ENCODE measurements at places on chromosomes 5 and 9. TPM values are rescaled to one million over a fixed set of nuclear protein-coding genes. Genes with fewer than 3 reads are reported as not detected.

CKMT2 gene
- not detected for total RNA-seq

SCGB3A1 gene
- not detected for total RNA-seq

PCDHB16 gene
- total RNA-seq: not detected

PCDHA9 gene
- total RNA-seq: not detected

EIF4E1B gene
- total RNA-seq: not detected

DNA sequence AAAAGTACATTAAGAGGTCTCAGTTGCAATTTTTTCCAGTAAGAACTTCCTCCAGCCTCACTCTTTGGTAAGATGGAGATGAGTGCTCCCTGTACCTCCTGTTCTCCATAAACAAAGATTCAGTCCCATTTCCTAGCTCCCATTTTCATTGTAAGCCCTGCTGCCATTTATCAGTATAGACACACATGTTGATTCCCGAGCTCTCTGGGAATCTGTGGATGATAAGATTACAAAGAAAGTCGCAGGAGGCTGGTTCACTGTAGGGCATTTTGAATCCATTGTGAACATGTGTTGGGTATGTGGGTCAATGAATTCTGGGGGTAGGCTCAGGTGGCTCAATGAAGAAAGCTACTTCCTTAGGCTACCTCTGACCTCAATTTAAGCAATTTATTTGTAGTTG, 36.7 kb downstream of the RGMB start:
- DNase-seq: no peak

- DNase-seq: peak; percentile 1
These were observed 62.9 kb downstream of the DENND1A start for GRCh38 chr9:123867034-123867433.

GRCh38 chr5:21810737-21811316, 1042.3 kb downstream of the CDH12 start:
- no peak for DNase-seq

GRCh38 chr9:93129286-93129685, 4.8 kb downstream of the NINJ1 start:
- DNase-seq: no peak

DNA sequence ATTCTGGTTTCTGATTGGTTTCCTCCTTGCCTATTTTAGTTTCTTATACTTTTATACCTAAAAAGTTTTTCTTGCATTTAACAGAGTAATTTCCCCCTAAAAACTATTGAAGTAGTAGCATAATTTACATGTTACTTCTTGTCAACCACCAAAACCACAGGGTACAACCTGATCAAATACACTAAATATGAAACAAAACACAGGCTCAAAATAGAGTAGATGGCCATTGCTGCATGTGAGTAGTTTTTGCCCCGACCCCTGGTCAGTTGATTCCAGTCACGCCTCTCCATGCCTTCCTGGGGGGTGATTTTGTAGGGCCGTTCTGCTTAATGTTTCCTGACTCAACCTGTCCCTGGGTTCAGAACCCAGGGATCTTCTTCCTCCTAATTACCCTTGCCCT, 101.8 kb downstream of the TLE4 start:
- no peak for DNase-seq

DNA sequence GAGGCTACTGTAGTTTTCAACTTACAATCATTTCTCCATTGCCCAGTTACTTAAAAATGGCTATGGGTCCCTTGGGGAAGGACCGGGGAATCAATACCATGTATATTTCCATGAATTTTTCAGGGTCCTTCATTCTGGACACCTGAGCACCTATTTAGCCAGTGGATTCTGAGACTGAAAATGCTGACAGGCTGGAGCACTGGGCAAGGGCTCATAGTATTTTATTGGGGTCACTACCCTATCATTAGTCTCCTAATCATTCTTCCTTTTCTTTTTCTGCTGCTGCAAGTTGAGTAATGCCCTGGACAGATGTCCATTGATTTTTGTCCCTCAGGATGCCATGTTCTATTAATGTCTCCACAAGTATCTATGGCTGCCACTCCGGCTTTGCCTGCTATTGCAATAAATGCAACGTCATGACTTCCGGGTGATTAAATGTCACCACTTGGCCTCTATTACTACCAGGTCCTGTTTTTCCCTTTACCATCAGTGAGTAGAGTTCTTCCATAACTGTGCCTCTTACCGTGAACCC, 279.3 kb upstream of the FBXL7 start:
- no peak for DNase-seq

DNA sequence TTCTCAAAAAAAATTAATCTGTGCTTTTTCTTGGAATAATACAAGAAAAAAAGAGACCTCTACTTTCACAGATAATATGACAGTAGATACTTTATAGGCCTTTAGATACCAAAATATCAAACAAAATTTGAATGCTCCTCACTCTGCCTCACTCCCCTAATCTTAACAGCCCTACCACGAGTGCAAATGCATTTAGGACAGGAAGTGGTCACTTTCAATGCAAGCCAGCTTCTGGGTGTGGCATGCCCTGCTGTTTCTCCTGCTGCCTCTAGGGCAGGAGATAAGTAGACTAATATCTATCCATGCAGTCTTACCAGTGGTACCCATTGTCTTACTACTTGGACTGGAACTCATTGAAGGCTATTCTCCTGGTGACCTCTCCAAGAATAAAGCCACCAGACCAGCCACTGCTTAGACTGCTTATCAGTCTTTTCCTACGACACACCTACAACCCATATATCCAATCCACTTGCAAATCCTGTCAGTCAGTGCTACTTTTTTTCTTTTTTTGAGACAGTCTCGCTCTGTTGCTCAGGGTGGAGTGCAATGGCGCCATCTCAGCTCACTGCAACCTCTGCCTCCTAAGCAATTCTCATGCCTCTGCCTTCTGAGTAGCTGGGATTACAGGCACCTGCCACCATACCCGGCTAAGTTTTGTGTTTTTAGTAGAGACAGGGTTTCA, 23.0 kb downstream of the FRRS1L start:
- DNase-seq: no peak

DNA sequence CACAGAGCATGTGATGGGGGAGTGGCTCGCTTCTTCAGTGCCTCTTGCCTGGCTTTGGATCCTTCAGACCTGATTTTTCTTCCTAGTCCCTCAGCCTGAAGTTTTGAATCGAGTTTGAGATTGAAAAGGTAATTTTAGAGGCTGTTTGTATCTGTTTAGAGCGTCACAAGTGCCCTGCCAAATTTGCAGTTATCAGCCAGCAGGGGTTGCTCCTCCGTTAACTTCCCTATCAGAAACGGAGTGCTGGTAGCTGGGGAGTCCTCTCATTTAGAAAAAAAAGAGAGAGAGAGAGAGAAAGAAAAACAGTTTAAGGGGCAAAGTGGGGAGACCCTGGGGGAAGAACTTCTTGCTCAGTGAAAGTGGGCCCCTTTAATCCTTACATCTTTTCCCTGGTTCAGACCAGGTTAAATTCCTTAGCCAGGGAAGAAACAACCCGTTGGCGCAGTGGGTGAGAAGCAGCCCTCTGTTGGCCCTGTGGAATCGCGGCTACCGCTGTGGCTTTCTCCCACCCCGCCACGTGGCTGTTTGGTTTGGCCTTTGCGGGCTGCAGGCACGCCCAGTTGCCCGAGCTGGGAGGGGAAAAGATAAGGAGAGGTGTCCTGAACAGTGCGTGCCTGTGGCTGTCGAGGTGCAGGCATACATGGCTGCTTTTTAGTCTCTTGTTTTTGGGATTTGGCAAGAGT, 576.7 kb upstream of the ACO1 start:
- DNase-seq: no peak

DNA sequence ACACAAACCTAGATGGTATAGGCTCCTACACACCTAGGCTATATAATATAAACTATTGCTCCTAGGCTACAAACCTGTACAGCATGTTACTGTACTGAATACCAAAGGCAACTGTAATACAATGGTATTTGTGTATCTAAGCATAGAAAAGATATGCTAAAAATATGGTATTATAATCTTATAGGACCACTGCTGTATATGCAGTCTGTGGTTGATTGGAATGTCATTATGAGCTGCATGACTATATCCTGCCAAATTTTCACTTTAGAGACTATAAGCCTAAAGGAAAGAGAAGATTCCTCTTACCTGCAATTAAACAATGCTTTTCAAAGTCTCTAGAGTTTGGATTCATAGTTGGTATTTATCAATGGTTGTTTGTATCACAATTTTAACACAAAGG, 24.7 kb upstream of the ACOT12 start:
- DNase-seq: no peak

GRCh38 chr5:513216-514100, 10.8 kb downstream of the SLC9A3 start:
- DNase-seq: no peak

Data from CD4-positive, CD25-positive, alpha-beta regulatory T cell (primary cell).